ENCODE measurements at places on chromosomes 2 and 18. TPM values are rescaled to one million over a fixed set of nuclear protein-coding genes. Genes with fewer than 3 reads are reported as not detected.

Gene TUBB8B
- 0.42 TPM for polyA plus RNA-seq

GRCh38 chr2:85868822-85869221, 20.0 kb downstream of the ST3GAL5 start:
- DNase-seq: no peak

DNA sequence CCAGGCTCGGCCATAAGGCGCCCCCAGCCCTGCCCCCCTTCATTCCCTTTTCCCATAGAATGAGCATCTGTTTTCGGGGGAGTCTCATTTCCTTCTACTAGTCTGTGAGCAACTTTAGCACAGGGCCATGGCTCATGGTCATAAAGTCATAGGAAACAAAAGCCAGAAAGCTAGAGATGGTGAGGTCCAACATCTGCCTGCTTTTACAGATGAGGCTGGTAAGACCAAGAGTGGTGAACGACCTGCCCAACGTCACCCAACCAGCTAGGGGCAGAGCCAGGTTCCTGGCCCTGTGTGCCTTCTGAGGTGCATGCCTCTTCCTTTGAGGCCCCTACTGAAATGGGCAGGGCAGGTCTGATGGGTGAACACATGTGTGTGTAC, 212.7 kb downstream of the DYSF start:
- DNase-seq: no peak

DNA sequence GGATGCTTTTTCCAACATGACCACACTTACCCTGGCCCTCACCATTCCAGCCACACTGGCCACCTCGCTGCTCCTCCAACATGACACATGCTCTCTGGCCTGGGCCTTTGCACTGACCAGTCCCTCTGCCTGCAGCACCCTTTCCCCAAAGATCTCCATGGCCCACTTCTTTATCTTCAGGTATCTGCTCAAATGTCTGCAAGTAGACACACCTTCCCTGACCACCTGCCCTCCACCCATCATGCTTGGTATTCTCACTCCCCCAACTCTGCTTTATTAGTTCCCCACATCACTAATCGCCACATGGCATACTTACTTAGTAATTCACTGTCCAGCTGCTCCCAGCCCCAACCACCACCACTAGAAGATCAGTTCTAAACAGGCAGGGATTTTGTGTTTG, 214.2 kb downstream of the BCL11A start:
- no peak for DNase-seq

DNA sequence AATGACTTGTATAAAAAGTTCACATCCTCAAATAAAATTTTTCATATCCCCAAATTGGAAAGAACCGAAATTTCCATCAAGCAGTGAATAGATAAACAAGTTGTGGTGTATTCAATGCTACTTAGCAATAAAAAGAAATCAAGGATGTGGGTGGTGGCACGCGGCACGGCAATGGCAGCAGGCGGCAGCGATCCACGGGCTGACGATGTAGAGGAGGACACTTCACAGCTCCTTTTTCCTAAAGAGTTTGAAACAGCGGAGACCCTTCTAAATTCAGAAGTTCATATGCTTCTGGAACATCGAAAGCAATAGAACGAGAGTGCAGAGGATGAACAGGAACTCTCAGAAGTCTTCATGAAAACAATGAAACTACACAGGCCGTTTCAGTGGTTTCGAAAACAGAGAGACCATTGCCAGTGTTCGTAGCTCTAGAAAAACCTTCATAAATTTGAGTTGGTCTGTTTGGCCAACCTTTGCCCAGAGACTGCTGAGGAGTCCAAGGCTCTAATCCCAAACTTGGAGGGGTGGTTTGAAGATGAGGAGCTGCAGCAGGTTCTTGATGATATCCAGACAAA, 9.8 kb upstream of the IL36A start:
- DNase-seq: no peak

GRCh38 chr2:12795851-12796250, 79.1 kb downstream of the TRIB2 start:
- DNase-seq: no peak

- DNase-seq: no peak
Observed at GRCh38 chr2:43531251-43531650, 64.6 kb downstream of the THADA start.

- DNase-seq: no peak
Observed at GRCh38 chr2:108916796-108917421, 72.1 kb downstream of the EDAR start.

DNA sequence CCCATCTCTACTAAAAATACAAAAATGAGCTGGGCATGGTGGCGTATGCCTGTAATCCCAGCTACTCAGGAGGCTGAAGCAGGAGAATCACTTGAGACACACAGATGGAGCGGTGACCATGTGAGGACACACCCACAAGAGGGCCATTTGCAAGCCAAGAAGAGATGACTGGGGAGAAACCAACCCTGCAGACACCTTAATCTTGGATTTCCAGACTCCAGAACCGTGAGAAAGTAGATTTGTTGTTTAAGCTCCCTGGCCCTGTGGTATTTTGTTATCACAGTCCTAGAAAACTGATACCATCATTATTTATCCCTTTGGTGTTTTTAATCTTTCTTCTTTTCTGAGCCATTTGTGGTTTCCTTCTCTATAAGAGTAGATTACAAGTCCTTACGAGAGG, 88.6 kb upstream of the ID2 start:
- DNase-seq: no peak

Gene RGPD6
- 0.79 TPM for polyA plus RNA-seq

- no peak for DNase-seq
Observed at GRCh38 chr2:185245806-185246205, 492.8 kb upstream of the FSIP2 start.

Gene QPCT
- polyA plus RNA-seq: 302 TPM

DNA sequence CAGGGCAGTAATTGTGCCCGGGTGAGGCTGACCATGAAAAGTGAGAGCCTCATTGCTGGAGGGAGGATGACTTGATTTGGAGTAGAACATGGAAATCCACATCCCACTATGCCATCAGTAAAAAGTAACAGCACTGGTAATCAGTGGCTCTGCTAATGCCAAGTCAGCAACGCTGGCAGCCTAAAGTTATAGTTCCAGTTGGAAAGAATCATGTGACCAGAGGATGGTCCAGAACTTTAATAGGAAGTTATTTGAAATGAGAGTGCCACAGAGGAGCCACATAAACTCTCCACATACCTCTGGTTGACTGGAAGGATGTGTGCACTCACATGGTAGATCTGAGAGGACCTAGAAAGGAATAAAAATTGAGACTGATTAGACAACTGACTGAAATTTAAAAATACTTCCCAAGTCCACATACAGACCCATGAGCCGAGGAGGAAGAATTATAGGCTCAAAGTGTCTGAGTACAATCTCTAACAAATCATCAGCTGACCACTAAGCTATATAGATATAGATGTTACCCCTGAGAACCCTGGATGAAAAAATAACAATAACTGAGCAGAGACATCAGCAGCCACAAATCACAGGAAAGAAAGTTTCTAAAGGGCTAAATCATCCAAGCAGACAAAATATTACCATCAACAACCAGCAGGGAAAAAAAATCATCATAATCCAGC, 346.8 kb downstream of the STK39 start:
- no peak for DNase-seq

Gene DUSP2
- polyA plus RNA-seq: 275 TPM

GRCh38 chr2:69138793-69139459, 125.9 kb downstream of the ANTXR1 start:
- DNase-seq: no peak

GRCh38 chr2:103605071-103605780, 843.4 kb downstream of the TMEM182 start:
- no peak for DNase-seq

GRCh38 chr18:25307192-25307591, 44.8 kb downstream of the ZNF521 start:
- DNase-seq: no peak

Gene TRIM43
- polyA plus RNA-seq: not detected

All from CD14-positive monocyte (primary cell).